Stimulated activated CD4-positive, alpha-beta T cell treated with anti-CD3 and anti-CD28 coated beads, TNF-alpha, amount 100 ng/mL, for 4 hours (primary cell): ENCODE measurements at places on chromosomes 1 and 21.

- DNase-seq = no peak
Measured at GRCh38 chr1:41742219-41742618, 176.5 kb downstream of the HIVEP3 start.

GRCh38 chr1:145961425-145962156 lies 2.8 kb downstream of the ANKRD34A start:
- no peak for DNase-seq

DNA sequence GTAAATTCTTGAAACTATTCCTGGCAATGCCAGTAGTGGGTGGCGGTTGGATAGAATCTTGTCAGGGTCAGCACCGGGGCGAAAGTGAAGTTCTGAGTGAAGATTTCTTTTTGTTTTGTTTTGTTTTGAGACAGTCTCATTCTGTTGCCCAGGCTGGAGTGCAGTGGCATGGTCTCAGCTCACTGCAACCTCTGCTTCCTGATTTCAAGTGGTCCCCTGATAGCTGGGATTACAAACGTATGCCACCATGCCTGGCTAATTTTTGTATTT lies 33.3 kb downstream of the PCNT start:
- DNase-seq = no peak

DNA sequence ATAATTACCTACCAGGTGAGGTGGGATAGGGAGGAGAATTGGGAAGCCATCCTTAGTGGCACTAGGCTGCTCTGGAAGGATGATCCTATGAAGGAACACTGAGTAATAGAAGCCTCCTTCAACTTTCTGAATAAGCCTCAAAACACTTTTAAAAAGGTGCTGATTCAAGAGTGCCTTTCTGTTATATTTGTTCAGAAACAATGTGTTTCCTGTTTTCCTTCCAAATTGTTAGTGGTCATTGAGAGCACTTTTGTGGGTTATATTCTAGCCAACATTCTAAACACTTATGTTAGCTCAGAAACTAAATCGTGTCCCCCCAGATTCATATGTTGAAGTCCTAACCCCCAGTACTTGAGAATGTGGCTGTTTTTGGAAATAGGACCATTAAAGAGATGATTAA lies 237.3 kb downstream of the TNR start:
- DNase-seq = no peak

DNA sequence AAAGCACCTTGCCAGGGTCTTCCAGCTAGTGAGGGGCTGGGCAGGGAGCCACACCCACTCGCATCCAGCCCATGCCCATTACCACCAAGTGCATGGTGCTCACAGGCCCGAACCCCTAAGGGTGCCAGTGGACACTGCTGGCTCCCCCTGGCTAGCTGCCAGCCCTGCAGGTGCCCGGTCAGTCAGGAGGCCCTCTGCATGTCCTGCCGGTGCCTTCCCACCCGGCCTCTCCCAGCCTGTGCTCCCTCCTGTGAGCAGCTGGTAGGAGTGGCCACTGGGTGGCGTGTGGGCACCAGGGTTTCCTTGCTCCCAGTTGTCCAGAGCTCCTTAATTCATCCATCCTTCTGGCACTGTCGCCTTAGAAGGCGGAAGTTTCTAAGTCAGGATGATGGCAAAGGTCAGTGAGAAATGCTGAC lies 33.4 kb downstream of the QSOX1 start:
- no peak for DNase-seq
